ENCODE measurements at places on chromosomes 4 and X. TPM values are rescaled to one million over a fixed set of nuclear protein-coding genes. Genes with fewer than 3 reads are reported as not detected.

TCEAL9 gene
- total RNA-seq: 2.0 TPM

GRCh38 chr4:87017580-87018342 lies 83.0 kb downstream of the AFF1 start:
- DNase-seq: no peak
- no peaks in the 10 kb centered on the region for H3K36me3 ChIP-seq
- no peak overlapping the region for H3K27ac ChIP-seq
- no peak overlapping the region for H3K4me3 ChIP-seq
- H3K27me3 ChIP-seq: no peaks in the 10 kb centered on the region

UBL4A gene
- total RNA-seq: 41.3 TPM

DNA sequence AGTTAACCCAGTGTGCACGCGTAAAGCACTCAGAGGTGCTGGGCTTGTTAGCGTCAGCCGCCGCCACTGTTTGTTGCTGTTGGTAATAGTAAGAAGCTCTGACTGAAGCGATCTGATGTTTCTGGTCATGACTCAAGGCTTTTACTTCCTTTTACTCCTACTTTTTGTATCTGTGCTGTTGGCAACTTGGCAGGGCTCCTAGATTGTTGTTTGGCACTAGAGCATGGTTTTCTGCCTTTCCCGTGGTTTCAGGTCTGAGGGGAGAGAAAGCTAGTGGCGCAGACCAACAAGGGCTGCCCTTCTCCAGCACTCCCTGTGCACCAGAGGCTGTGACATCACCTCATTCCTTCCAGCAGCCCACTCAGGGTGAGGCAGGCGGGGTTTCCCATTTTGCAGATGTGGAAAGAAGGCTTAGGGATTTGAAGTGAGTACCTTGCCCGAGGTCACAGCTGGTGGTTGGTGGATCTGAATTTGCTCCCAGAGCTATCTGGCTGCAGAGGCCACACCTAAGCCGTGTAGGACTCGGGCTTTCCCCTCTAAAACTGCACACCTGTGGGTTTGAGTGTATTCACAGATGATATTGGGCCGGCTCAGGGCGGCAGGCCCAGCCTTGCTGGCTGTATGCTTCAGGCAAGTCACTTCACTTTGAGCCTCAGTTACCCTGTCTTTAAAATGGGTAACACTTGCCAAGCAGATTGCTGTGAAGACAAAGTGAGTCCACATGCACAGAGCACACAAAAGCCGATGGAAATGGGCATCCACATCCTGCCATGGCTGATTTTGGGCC lies 51.2 kb upstream of the TADA2B start:
- no peak for DNase-seq
- no peak overlapping the region for H3K27ac ChIP-seq
- peaks cover 60% of the 10 kb centered on the region for H3K4me1 ChIP-seq
- no peaks in the 10 kb centered on the region for H3K27me3 ChIP-seq

DNA sequence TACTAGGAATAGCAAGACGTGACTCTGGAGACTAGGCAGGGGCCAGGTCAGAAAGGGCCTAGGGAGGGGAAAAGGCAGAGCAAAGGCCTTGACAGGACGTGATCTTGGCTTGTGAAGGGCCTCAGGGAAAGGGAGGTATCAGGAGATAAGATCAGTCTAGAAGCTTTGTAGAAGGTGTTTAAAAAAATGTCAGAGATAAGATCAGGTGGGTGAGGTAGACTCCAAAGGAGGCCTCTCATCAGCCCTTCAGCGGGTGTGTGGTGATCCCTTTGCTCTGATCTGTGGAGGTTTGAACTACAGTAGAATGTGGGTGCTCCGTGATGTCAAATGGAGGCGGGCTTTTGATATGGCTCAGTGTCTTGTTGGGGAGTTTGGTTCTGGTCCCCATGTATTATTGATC lies 78.8 kb upstream of the PRPS1 start:
- peaks cover 5% of the 10 kb centered on the region for H3K4me1 ChIP-seq
- no peak overlapping the region for H3K4me3 ChIP-seq
- no peaks in the 10 kb centered on the region for H3K27me3 ChIP-seq
- no peaks in the 10 kb centered on the region for H3K36me3 ChIP-seq
- peak; percentile 32 for DNase-seq

TMEM156 gene
- total RNA-seq: 16.8 TPM

Measured in CD4-positive, alpha-beta memory T cell (primary cell).